GM23248 (cell line): ENCODE measurements at places on chromosomes 4 and X. TPM values are rescaled to one million over a fixed set of nuclear protein-coding genes. Genes with fewer than 3 reads are reported as not detected.

The ADAMTS3 gene
- total RNA-seq, result 0.43 and 1.3 TPM in 2 replicates

The CCNB3 gene
- not detected in 2 replicates for total RNA-seq

The SLITRK2 gene
- total RNA-seq, result not detected in 2 replicates

DNA sequence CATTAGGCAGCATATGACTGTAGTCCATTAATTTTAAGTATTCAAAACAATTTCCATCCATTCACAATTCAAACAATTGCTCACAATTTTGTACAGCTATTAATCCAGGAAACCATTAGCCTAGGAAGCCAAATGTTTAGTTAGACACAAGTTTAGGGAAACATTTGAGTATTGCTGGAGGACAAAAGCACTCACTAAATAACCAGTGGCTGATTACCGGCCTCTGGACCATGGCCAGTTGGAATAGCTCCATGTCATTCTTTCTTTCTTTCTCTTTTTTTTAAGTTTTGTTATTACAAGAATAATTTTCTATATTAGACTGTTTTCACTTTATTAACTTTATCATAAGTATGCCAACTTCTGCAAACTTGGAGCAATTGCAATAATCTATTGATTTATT, 31.3 kb downstream of the TRIML2 start:
- DNase-seq, result no peak

- DNase-seq, result no peak
These were observed 210.6 kb downstream of the COL25A1 start for GRCh38 chr4:109091727-109092409.

GRCh38 chr4:41189666-41190065, 24.7 kb downstream of the APBB2 start:
- no peak for DNase-seq

- no peak for DNase-seq
These were observed 7.2 kb upstream of the CTAG2 start for GRCh38 chrX:154660541-154660940.

DNA sequence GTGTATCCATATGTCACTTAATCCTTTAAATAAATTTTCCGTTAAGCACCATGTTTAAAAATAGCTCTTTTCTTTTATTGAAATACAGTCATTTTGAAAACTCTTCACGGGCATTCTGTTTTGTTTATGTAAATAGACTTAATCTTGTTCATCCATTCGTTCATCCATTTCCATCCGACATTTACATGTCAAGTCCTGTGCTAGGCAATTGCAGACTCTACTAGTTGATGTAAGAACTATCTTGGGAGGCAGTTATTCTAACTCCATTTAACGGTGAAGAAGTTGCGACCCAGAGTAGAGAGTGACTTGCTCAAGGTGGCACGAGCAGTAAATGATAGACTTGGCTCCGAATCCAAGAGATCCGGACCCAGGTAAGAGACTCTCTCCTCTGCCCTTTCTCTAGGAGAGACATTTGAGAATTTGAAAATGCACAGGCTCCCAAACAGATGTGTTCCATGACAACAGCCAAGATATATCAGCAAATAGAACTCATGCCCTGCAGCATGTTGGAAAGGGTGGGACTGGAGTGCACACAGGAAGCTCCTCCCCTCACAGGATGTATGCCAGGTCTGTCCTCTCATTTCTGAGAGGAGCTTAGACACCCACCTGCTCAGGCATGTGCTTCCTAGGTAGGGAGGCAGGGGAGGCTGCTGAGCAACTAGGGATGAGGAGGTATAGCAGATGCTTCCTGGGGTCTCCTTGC, 64.5 kb downstream of the DRD5 start:
- no peak for DNase-seq

- no peak for DNase-seq
These were observed 68.7 kb downstream of the WFS1 start for GRCh38 chr4:6338175-6338950.

- peak; percentile 21 for DNase-seq
These were observed 1.7 kb downstream of the CD38 start for GRCh38 chr4:15779809-15780208.

GRCh38 chr4:94721310-94721709, 36.4 kb upstream of the BMPR1B start:
- no peak for DNase-seq
